ENCODE measurements at places on chromosomes 11 and 22.

- DNase-seq: no peak
Measured at GRCh38 chr11:74371269-74372052, 26.8 kb downstream of the PGM2L1 start.

DNA sequence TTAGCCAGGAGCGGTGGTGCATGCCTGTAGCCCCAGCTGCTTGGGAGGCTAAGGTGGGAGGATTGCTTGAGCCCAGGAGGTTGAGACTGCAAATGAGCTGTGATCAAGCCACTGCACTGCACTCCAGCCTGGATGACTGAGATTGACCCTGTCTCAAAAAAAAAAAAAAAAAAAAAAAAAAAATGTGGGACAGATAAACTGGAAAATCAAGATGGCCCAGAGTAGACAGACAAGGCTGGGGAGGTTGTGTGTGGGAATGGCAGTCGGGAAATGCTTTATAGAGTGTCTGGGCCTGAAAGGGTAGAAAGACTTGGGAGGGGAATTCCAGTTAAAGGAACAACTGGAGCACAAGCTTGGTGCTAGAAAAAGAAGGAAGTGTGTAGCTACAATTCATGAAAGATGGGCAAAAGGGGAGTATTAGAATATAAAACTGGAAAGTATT lies 18.2 kb upstream of the WDR74 start:
- DNase-seq: no peak

- DNase-seq: no peak
Measured at GRCh38 chr11:18471995-18472394, 16.3 kb downstream of the LDHAL6A start.

DNA sequence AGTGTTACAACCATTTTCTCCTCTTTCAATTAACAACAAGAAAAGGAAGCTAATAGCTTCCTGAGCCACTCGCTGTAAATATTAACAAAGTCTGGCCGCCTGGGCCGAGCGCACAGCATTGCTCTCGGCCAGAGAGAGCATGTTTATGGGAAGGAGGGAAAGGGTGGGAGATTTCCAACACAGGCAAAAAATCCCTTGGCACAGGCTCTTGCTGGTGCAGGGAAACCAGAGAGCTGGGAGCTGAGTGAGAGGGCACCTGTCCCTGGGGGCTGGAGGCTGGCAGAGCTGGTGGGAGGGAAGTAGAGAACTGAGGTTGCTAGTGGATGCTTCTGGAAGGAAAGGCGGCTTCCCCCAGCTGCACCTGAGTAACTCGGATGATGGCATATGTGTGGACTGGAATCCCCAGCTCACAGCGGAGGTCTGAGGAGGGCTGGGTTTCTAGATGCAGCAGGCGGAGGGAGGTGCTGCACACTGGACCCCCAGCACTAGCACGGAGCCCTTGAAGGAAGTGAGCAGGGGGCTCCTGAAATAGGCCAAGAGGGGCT lies 59.6 kb downstream of the FLRT1 start:
- DNase-seq: no peak

GRCh38 chr22:31221084-31221483 lies 9.0 kb downstream of the LIMK2 start:
- DNase-seq: no peak

DNA sequence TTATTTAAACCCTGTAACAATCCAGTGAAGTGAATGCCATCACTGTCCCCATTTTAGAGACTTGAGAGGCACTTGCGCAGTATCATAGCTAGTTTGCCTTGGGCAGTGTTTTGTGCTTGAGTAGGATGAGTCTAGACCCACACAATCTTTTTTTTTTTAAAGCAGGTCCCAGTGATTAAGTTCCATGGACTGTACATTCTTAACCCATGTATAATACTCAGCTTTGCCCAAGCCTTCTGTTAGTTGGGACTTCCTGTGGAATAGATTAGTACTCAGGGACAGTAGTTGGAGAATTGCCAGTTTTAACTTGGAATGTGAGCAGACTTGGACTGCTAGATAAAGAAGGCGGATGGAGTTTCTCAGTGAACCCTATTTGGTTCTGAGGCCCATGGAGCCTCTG lies 108.6 kb upstream of the RASSF10 start:
- no peak for DNase-seq

GRCh38 chr11:65555693-65556231 lies 2.4 kb downstream of the LTBP3 start:
- peak; percentile 85 for DNase-seq

DNA sequence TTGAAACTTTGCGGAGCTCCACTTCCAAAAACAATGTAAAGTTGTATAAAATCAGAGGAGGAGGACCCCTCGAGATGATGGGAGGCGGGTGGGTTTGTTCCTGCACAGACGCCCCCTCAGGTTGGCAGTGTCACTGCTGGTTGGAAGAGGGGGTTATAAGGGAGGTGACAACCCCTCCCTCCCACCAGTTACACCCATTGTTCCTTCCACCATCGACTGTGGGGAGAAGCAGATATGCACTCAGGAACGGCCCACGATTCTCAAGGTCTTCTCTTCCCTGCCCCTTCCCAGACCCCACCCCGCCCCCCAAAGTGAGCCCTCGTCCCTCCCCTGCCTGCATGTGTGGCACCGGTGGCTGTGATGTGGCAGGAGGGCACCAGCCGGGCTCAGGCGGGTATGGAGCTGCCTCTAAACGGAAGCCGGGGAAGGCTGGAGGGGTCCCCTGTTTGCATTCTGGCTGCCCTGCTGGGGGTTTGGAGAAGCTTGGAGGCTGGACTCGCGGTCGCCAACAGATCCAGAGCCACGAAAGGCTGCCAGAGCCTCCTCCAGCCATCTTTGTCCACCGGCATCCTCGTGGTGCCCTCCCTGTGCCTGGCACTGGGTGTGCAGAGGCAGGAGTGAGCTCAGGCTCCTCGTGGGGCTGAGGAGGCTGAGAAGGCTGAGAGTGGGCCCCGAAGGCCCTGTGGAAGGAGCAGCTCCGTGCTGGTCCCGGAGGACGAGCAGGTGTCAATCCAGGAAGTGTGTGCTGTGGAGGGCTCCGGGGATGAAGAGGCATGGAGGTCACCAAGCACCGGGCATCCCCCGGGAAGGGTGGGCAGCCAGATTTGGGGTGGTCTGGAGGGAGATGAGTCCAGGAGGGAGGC lies 778 bp downstream of the KDELR3 start:
- DNase-seq: peak; percentile 53

GRCh38 chr11:70546191-70546940 lies 148.0 kb downstream of the CTTN start:
- no peak for DNase-seq

GRCh38 chr11:6894097-6894496 lies 1.8 kb upstream of the OR2D2 start:
- DNase-seq: no peak

DNA sequence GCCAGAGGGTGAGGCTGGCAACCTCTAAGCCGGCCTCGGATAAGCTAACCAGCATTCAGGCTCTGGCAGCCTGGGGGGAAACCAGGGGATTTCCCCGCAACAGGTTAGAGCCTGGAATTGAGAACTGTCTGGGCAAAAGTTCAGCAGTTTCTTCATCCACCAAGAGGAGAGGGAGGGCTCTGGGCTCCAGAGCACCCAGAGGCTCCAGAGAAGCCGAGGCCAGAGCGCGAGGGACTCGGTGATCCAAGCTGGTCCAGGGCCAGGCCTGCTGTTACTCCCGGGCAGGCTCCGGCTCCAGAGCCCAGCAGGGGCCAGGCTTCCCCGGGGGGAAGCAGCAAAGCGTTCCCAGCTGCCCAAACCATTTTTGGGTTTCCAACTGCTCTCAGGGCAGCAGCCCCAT lies 13.3 kb upstream of the SH3BP1 start:
- peak; percentile 43 for DNase-seq

DNA sequence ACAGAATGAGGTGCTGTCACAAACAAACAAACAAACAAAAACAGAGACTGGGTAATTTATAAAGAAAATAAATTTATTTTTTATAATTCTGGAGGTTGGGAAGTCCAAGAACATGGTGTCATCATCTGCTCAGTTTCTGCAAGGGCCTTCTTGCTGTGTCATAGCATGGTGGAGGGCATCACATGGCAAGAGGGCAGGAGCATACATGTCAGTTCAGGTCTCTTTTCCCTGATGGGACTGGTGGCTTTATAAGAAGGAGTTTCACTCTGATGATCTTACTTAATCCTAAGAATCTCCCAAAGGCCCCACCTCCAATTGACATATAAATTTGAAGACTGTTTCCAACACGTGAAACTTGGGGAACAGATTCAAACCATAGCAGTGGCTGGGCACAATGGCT lies 135.7 kb downstream of the NECTIN1 start:
- no peak for DNase-seq

DNA sequence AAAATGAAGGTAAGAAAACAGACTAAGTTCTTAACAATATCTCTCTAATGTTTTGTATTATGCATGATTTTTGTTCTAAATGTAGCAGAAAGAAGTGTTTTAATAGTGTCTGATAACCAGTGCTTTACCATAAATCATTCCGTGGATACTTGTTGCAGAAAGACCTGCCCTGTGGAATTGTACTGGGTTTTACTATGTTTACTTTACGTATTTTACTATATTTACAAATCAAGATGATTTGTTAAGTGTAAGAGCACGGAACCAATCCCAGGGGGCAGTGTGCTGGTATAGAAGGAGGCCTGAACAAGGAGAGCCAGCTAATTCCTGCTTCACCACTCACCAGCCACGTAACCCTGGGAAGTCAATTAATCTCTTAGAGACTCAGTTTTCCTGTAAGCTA lies 1.4 kb downstream of the HTR3B start:
- no peak for DNase-seq

DNA sequence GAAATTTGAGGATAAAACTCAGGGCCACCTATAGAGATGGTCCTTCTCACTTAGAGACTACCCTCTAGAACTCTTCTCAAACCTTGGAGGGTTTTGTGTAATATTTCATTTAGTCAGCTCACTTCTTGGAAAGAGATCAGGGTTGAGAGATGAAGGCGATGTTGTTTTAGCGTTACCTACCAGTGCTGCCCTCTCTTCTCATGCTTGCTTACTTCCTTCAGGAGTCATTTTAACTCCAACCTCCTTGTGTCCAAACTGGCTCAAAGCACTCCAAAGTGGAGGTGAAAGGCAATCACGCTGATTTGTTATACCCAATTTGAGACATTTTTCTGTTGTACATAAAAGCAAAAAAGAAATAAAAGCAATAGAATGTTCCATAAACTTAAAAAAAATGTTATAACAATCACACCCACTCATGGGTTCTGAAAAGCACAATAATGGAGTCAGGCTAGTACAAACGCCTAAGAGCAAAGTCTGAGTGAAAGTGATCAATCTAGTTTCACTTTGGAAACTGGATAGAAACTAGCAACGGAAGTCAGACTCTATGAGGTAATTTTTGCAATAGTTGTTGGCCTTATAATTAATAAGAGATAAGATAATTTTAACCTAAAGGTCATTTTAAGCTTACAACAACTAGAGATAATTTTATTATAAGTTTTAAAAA lies 117.1 kb downstream of the MRTFA start:
- no peak for DNase-seq

DNA sequence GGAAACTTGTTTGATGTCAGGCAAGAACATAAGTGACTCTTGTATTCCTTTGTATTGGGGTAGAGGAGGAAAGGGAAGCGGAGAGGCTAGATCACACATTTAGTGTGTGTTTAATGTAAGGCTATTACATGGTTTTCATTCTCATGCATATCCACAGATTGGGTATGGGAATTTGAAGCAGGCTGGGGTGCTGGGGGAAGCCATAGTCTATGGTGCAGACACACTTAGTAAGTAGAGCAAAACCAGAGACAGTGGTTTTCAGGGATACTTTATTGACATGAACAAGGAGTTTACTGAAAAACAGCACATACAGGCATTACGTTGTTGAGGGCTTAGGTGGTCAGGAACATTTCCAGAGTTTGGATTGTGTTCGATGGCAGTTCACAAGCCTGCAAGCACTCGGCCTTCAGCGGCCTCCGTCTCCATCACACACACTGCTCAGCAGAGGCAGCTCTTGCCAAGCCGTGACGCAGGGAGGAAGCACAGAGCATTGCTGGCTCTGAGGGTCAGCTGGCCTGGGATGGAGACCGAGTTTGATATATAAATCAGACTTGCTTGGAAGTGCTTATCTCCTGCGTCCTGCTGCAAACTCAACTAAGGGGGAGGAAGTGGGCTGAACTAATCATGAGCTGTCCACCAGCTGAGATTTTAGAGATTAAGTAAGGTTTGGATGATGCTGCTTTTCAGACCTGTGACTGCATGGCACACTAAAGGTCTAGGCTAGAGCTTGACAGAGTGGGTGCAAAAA lies 25.3 kb downstream of the SCN3B start:
- no peak for DNase-seq

GRCh38 chr11:66363805-66364535 lies 7.6 kb downstream of the SLC29A2 start:
- no peak for DNase-seq

- DNase-seq: no peak
Measured at GRCh38 chr11:65021509-65021908, 5.7 kb upstream of the SNX15 start.

Data from left hindlimb (tissue), 1 donor.